Endothelial cell (in vitro differentiated cells): ENCODE measurements at places on chromosomes 5 and 9.
A peak's percentile ranks its signal among the peaks of the same experiment; 100 is the strongest.

- no peak for DNase-seq
Measured at GRCh38 chr9:33791117-33791516, 4.2 kb upstream of the PRSS3 start.

DNA sequence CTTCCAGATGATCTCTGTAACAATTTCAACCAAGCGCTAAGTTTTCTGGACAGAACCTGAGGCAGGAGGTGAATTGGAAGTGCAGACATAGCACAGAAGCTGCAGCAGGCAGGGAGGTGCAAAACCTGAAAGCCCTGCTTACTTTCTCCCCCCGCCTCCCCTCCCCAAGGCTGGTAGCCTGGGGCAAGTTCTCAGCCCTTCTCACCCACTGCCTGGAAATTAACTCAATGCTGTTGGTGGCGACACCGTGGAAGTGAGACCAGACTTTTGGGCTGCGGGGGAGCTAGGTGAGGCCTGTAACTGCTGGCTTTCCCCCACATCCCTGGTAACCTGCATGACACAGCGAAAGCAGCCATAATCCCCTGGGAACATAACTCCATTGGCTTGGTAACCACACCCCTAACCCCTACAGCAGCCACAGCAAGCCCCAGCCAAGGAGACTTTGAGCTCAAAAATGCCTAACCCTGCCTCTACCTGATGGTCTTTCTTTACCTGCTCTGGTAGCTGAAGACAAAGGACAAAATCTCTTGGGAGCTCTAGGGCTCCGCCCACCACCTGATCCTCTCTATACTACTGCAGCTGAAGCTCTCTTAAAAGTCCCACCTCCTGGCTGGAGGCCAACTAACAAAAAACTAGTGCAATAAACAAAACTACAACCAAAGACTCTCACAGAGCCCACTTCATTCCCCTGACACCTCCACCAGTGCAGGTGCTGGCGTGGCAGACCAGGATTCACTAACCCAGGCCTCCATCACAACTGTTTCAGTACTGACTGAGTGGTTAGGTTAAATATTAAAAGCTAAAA lies 11.9 kb upstream of the OR13C8 start:
- no peak for DNase-seq

DNA sequence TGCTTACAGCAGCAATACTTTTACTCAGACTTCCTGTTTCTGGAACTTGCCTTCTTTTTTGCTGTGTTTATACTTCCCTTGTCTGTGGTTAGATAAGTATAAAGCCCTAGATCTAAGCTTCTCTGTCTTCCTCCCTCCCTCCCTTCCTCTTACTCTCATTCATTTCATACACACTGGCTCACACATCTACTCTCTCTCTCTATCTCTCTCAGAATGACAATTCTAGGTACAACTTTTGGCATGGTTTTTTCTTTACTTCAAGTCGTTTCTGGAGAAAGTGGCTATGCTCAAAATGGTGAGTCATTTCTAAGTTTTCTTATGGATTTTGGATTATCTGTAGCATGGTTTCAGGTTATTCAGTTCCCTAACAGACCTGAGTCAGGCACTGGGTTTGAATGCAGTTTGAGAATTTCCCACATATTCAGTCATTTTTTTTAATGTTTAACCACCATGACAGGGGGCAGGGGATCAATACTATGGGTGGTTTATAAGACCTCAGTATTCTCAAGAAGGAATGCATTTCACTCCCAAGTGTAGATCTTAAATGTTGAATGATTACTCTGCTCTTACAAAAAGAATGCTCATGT lies at the start of gene IL7R:
TSS of gene IL7R (plus strand) at position 127 of the 587 bp plus-strand sequence. CDS start at position 214, 87 bp downstream.
- no peak for DNase-seq

DNA sequence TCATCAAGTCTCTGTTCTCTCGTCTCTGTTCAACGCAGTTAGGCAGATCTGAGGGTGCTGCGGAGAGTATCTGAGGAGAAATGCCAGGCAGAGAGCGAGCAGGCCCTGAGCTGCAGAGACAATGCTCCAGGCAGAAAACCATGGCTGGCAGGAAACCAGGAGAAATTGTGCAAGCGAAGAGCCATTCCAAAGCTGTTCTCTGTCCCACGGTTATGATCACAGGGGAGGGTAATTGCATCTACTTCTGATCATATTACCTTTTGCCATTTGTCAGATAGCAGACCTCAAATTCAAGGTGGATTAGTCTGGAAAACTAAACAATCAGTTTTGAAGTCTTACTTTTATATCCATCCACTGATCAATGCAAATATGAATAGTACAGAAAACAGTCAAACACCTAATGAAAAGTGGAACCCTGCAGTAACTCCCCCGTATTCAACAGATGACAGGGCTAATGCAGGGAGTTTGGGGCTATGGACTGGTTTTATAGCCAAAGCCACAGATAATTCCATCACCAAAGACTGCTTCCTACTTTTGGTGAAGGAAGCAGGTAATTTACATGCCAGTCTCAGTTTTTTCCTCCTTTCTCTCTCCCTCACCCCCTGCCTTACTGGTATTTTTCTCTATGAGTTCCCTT lies 228.0 kb downstream of the DCP2 start:
- no peak for DNase-seq

DNA sequence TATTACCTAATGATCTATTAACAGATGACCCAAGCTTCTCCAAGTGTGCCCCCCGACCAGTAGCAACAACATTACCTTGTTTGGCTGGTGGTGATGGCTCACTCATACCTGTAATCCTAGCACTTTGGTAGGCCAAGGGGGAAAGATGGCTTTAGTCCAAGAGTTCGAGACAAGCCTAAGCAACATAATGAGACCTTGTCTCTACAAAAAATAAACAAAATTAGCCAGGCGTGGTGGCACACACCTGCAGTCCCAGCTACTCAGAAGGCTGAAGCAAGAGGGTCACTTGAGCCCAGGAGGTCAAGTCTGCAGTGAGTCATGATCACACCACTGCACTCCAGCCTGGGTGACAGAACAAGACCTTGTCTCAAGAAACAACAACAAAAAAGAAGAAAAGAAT lies 62.9 kb downstream of the GCNT1 start:
- no peak for DNase-seq

DNA sequence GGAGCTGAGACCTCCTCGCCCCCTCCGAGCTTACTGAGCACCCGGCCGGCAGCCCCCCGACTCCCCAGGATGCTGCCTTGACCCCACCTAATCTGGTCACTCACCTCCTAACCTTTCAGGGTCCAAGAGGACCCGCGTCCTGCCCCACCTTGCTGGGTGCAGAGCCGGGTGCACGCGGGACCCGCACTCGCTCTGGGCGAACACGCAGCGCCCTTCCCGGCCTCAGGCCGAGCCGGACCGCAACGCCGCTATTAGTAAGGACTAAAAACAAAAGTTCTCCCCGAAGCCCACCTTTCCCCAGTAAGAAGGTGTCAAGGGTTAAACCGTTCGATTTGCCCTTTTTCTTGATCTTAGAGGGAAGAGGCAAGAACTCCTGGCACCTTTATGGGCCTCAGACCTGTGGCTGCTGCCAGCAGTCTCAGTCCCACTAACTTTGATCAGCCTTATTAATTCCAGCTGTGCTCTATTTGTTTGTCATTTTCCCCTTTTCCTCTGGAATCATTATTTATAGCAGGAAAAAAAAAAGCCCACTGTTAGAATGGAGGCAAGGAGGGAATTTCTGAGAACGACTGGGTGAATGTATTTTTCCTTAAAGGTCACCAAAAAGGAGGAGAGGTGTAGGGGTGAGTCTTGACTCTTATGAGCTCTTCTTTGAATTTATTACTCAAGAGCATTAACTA lies 10.5 kb downstream of the IRX2 start:
- no peak for DNase-seq

- DNase-seq = no peak
Measured at GRCh38 chr9:33858423-33858822, 41.5 kb downstream of the UBE2R2 start.

DNA sequence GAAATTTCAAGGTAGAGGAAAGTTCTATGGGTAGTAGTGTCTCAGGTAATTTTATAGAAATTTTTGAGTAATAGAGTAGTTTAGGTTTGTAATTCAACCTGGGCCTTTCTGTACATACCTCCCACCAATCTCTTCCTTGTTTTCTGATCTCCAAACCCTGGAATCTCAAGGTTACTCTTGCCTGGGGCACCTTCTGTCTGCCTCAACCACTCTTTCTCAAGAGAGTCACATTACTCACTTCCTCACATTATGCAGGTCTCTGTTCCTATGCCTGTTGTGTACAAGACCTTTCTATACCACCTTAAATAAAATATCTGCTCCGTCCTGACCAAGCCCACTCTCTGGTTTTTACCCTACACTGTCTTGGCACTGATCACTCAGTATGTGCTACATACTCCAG lies 412.6 kb upstream of the CTNND2 start:
- DNase-seq = no peak

GRCh38 chr9:137781906-137782585 lies 95.5 kb upstream of the CACNA1B start:
- no peak for DNase-seq

GRCh38 chr5:104821606-104822005 lies 1259.0 kb upstream of the NUDT12 start:
- no peak for DNase-seq

DNA sequence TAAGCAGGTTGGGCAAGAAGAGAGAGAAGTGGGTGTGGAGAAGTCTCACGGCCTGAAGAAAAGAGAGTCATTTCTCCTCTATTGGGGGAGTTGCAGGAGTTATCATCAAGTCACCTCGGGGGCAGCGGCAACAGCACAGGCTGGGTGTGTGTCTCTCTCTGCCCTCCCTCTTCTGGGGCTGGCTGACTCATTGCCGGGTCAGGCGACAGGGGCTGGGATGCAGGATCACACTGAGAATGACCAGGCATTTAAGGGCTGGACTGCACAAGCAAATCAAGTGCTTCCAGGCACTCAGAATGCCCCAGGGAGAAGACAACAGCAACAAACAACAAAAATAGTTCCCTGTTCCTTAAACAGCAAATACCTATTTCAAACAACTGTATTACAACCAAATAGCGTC lies 6.3 kb upstream of the EQTN start:
- no peak for DNase-seq

DNA sequence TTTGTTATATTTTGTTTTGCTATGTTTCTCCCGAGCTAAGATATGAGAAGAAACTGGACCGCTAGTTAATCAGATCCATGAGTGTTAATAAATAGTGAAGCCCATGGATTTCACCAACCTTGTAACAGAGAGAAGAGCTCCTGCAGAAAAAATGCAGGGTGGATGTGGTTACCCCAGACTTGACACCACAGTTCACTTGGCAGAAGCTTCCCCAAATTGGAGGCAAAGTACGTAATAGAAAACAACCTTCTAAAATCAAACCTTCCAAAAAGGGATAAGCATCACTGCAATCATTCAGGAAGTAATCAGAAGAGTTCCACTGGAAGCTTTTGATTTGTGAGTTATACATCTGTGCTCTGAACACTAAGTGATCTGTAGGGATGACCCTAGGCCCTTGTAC lies 267.5 kb downstream of the ACTL7B start:
- no peak for DNase-seq

GRCh38 chr9:120710110-120710981 lies 3.9 kb downstream of the MEGF9 start:
- DNase-seq = no peak

GRCh38 chr5:143220748-143221251 lies 182.7 kb downstream of the NR3C1 start:
- DNase-seq = no peak

DNA sequence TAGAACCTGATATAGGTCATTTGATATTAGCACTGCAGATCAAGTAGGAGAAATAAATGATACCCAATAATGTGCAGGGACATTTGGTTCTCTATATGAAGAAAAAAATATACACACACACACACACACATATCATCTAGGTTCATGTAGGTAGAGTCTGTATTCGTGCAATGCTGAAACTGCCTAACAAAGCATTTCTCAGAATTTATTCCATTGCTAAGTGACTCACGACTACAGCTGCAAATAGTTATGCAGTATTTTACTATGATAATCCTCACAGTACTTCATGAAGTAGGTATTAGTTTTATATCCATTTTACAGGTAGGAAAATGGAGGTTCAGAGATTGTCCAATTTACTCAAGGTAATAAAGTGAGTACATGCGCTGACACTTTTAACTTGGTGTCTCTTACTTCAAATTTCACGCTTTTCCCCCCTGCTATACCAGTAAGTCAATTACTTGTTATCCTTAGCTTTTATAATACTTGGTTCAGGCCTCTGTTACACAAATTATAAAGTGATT lies 2.4 kb downstream of the GIN1 start:
- DNase-seq = no peak

- DNase-seq = no peak
Measured at GRCh38 chr5:120576588-120576987, 112.5 kb downstream of the PRR16 start.

GRCh38 chr5:93791518-93791972 lies 50.1 kb upstream of the POU5F2 start:
- peak; percentile 34 for DNase-seq

DNA sequence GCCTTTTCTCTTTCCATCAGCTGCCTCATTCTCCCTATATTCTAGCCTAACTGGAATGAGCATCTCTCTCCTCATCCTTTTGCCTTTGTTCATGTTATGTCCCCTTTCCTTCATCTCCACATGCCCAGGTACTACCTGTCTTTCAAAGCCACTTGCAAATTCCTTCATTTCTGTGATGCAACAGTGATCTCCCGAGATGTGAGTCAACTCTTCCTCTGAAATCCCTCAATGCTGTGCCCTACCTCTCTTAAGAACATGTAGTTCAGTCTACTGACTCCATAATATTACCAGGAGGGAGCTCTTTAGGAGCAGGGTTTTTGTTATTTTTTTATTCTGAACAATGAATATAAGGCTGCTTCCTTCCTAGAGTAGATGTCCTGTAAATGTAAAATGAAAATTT lies 91.6 kb downstream of the ZNF462 start:
- no peak for DNase-seq

GRCh38 chr9:108041551-108041950 lies 552.0 kb upstream of the KLF4 start:
- no peak for DNase-seq

DNA sequence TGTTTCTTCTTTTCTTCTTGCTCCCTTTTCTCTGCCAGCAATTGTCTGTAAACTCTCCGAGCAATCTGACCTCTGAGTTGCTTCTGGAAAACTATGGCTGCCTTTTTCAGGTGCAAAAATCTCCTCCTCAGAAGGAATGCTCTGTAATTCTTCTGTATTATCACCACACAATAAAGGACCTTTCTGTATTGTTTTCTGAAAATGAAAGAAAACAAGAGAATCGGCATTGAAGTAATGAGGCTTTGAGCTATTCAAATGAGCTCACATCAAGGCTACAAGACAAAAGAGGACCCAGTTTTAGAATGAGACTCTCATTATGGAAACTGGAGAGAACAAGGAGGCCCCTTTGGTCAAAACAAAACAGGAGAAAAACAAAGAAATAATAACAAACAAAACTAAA lies 86.2 kb upstream of the RETREG1 start:
- DNase-seq = no peak

- DNase-seq = peak; percentile 10
Measured at GRCh38 chr5:128695791-128696530, 157.9 kb upstream of the FBN2 start.

- peak; percentile 65 for DNase-seq
Measured at GRCh38 chr9:127612939-127613582, 984 bp downstream of the STXBP1 start.

DNA sequence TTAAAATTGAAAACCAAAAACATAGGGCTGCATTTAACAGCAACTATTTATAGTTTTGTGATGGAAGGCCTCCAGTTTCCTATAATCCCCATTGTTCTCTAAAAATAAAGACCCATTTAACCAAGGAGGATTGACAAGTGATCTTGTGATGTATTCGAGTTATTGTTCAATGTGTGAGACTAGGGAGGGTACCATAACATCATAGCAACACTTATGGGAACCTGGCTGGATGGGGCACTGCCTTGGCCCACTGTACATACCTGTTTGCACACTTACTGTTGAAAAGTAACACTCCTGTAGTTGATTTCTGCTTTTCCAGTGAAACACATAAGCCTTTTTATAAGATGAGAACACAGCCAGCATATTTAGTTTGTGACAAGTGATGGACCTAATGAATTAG lies 32.3 kb downstream of the MACIR start:
- DNase-seq = no peak

- DNase-seq = no peak
Measured at GRCh38 chr9:123614306-123615263, 258.6 kb downstream of the CRB2 start.
